Hematopoietic multipotent progenitor cell treated with erythropoietin and hydrocortisone succinate and interleukin-3 and kit ligand, for 17 days (in vitro differentiated cells): ENCODE measurements at places on chromosomes 13 and 19.

DNA sequence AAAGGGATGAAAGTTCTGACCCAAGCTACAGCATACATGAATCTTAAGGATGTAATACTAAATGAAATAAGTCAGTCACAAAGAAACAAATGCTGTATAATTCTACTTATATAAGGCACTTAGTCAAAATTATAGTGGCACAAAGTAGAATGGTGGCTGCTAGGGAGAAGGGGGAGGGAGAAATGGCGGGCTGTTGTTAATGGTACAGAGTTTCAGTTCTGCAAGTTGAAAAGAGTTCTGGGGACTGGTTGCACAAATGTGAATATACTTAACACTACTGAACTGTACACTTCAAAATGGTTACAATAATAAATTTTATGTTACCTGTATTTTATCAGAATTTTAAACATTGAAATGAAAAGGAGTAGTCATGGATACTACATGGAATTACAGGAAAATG lies 48.9 kb upstream of the CLDN10 start:
- no peak for DNase-seq

- DNase-seq, result no peak
Observed at GRCh38 chr19:30888937-30889336, 460.3 kb downstream of the TSHZ3 start.

DNA sequence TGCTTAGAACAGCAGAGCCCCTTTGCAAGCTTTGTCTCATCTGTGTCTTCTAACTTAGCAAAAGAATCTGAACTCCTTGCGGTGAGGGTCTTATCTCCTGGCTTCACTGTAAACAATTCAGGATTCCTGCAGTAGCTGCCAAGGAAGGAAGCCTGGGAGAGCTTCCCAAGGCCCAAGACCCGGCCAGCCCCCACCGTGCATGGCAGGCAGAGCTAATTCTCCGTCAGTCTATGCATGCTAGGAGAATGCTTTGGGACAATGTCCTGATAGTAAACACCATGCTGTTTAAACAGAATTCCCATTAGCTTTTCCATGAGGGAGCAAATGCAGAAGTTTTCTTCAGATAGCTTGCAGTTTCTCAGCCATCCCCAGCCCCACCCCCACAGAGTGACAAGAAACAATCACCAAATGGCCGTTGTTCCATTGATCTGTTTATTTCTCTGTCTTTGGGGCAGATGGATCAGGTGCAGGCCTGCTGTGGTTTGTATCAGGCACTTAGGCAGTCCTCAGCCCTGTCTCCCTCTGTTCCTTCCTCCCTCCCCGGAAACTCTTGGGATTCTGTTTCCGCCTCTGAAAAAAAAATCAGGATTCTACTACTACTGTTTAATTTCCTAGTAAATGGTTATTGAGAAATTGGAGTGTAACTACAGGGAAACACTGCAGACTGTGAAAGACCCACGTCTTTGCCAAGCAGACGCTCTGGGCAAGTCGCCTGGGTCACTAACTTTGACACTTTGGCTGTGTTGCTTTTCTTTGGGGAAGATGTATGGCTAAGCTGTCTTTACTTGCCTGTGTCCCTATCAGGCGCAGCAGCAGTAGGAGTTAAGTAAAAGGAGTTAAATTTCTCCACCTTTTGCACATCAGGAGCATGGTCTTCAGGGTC lies 40.7 kb upstream of the SPATA13 start:
- no peak for DNase-seq

- DNase-seq, result no peak
Observed at GRCh38 chr13:75481176-75482069, 546 bp downstream of the TBC1D4 start.

GRCh38 chr13:38752686-38753085 lies 65.8 kb downstream of the FREM2 start:
- no peak for DNase-seq

DNA sequence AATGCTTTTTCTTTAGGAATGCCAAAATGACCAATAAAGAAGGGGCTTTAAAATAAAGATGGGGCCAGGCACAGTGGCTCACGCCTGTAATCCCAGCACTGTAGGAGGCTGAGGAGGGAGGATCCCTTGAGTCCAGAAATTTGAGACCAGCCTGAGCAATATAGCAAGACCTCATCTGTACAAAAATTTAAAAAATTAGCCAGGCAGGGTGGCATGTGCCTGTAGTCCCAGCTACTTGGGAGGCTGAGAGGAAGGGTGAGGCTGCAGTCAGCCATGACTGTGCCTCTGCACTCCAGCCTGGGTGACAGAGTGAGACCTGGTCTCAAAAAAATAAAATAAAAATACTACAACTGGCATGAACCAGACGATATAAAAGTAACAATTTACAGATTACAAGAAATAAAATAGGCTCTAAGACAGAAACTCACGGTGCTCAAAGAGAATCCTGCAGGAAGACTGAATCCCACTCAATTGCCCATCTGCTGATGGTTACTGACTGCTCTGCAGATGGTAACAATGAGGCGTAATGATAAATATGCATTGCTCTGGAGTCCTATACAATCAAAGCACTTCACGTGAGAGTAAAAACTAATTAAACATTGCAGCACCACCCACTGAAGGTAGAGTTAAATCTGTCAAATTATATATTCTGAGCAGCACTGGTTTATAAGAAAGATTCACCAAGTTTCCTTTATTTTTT lies 93.2 kb downstream of the LHFPL6 start:
- DNase-seq, result no peak

- no peak for DNase-seq
Observed at GRCh38 chr19:49042177-49042576, 1.5 kb upstream of the CGB5 start.

GRCh38 chr13:39244561-39245230 lies 206.4 kb downstream of the NHLRC3 start:
- DNase-seq, result no peak

DNA sequence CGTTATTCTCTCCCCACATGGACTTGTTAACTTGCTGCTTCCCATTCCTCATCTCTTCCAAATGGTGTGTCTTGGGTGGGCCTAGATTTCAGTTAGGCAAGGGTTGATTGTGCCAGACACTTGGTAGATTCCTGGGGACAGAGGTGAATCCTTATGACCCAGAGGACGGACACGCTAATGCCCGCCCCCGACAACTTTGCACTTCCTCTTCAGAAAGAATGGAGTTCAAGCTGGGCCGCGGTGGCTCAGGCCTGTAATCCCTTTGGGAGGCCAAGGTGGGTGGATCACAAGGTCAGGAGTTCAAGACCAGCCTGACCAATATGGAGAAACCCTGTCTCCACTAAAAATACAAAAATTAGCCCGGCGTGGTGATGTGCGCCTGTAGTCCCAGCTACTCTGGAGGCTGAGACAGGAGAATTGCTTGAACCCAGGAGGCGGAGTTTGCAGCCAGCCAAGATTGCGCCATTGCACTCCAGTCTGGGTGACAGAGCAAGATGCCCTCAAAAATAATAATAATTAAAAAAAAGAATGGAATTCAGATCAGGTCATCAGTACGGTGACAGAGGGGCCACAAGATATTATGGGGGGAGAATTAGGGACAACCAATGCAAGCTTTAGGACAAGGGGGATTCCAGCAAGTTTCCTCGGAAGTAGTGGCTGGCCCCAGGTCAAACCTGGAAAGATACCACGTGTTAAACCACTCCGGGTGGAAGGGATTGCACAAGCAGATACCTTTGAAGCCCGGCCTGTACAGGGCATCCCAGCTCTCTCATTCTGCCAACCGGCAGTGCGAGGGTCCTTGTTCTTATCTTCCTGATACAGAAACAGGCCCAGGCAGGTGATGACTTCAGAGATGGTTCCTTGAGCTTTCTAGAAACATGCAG lies 2.7 kb downstream of the MYO9B start:
- DNase-seq, result no peak

GRCh38 chr19:1213391-1214286 lies 8.1 kb downstream of the STK11 start:
- peak; percentile 71 for DNase-seq

DNA sequence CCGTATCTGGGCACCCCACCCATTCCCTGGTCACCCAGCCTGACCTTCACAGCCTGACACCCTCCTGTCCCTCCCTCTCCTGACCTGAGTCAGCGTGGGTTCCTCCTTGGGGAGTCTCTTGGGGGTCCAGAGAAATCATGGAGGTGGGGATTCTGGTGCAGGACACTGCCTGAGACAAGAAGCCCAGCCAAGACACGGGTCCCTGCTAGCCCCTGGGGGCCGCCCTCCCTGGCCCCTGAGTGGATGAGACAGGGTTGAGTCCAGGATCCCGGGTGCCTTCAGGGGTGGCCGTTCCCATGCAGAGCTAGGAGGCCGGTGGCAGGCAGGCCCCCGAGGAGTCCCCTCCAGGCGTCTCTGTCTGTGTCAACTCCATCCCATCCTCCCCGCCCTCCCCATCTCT lies 1.6 kb downstream of the MAP2K7 start:
- no peak for DNase-seq

DNA sequence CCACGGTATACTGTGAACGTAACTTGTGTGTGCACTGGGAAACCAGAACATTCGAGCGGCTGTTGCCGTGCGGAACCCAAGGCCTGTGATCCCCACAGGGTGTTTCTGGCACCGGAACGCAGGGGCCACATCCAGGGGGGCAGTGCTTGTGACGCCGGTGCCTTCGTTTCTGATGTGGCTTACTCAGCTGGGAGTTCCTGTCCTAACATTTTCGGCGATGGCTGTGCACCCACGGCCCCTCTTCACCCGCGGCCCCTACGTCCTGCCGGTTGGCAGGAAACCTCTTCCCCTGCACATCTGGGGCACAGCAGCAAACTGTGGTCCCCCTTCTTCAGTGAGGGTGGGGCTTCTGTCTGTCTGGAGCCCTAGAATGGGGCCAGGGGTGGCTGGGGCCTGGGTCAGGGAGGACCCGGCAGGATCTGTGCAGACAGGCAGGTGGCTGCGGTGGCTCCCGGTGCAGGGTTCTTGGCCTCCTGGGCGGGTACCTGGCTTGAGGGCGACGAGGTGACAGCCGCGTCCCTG lies 26.2 kb downstream of the CSNK1G2 start:
- DNase-seq, result no peak

GRCh38 chr13:63625869-63626268 lies 2210.2 kb upstream of the PCDH20 start:
- DNase-seq, result no peak

GRCh38 chr19:49589502-49589905 lies 1.5 kb upstream of the PRR12 start:
- DNase-seq, result no peak

DNA sequence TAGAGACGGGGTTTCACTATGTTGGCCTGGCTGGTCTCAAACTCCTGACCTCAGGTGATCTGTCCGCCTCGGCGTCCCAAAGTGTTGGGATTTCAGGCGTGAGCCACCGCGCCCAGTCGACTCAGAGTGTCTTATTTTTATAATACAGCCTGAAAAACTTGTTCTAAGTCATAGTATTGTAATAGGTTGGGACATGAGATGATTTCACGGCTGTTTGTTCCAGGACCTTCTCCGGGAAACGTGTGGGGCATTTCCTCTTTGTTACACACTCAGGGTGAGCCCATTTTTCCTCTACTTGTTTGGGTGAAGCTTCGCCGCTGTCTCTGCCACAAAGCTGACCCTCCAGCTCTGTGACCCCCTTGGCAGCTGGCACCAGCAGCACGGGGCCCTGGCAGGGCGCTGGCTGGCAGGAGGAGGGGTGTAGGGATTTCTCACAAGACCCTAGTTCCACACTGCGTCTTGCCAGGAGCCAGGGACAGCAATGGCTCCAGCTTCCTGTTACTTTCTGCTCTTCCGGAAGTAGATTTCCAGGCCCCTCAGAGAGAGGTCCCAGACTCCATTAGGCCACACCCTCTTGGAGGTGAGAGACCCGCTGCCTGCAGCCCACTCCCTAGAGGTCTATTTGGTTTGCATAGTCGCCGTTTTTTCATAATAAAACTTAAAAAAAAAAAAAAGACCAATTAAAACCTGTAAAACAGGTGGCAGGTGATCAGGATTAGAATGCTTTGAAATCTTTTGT lies 15.6 kb downstream of the FGF21 start:
- no peak for DNase-seq

- peak; percentile 53 for DNase-seq
Observed at GRCh38 chr13:114143806-114144605, 11.6 kb upstream of the RASA3 start.

DNA sequence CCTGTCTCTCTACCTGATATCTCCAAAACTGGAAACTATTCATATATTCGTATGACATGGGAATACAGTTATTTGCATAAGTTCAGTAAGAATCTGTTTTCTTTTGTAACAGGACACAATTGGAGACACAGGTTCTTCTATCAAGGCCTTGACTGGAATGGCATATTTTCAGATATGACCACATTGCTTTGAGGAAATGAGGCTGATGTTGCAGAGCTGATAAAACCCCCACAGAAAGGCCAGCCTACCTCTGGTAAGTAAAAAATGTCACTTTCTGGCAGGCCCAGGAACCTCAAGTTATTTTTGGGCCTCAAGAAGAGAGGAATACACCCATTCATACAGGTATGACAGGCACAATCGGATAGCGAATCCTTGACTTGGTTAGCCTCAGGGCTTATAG lies 29.5 kb upstream of the KBTBD6 start:
- no peak for DNase-seq

DNA sequence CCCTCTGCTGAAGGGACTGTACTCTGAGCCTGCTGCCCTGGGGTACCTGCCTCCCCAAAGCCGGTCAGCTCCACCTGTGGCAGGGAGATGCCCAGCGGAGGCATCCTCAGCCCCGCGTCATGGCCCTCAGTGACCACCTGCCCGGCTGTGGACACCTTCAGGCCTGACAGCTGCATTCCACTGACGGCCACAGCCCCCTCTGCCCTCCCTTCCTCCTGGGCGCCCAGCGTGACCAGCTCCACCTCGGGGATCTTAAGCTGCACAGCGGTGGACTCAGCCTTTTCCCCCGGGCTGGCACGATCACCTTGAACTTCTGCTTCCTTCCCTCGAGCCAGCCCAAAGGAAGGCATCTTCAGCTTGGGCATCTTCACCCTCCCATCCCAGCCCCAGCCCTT lies 4.8 kb upstream of the HIPK4 start:
- DNase-seq, result no peak

- no peak for DNase-seq
Observed at GRCh38 chr19:41696402-41697197, 8.5 kb upstream of the CEACAM7 start.

DNA sequence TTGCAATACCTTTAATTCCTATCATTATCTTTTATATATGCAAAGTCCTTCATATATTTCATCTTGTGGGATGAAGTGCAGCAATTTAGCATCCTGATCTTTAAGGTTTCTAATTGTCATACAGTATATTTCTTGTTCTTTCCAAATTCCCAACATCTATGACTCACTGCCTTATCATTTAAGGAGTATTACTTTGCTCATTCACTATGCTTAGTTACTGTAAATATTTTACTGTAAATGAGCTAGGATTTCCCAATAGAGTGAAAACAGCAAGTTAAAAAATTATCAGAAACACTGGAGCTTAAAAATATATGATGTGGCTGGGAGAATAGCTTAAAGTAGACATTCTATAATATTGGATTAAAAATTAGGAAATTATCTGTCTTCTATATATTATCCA lies 69.9 kb downstream of the SLITRK6 start:
- DNase-seq, result no peak

DNA sequence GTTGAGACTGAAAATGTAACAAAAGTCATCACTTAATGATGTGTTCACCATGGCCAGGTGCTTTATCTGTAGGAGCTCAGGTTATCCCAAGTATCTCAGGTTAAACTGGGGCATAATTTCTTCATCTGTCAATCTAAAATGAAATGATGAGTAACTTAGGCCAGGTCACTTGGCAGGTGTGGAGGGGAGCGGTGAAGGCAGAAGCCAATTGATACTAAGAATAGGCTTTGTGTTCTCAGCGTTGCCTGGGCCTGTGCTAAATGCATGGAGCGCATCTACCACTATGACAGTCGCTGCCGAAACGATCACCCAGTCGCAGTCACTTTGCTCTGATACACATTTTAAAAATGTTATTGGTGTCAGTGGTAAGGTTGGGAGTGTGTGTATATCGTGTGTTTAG lies 91.6 kb downstream of the FGF9 start:
- DNase-seq, result no peak
